NCI-H82 (cell line): ENCODE measurements at places on chromosomes 16 and 17.
A peak's percentile ranks its signal among the peaks of the same experiment; 100 is the strongest.

GRCh38 chr17:12659500-12659899 is 6.2 kb upstream of the MYOCD start:
- DNase-seq, result no peak

DNA sequence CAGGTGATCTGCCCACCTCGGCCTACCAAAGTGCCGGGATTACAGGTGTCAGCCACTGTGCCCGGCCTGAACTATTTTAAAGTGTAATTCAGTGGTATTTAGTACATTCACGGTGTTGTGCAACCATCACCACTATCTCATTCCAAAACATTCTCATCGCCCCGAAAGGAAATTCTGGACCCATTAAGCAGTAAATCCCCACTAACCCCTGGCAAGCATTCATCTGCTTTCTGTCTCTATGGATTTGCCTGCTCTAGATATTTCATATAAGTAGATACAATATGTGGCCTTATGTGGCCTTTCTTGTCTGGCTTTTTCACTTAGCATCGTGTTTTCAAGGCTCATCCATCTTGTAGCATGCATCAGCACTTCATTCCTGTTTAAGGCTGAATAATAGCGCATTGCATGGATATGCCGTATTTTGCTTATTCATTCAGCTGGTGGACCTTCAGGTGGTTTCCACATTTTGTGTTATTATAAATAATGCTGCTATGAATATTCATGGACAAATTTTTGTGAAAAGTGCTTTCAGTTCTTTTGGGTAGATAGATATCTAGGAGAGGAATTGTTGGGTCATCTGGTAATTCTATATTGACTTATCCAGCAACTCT is 8.4 kb upstream of the HERPUD1 start:
- no peak for DNase-seq

DNA sequence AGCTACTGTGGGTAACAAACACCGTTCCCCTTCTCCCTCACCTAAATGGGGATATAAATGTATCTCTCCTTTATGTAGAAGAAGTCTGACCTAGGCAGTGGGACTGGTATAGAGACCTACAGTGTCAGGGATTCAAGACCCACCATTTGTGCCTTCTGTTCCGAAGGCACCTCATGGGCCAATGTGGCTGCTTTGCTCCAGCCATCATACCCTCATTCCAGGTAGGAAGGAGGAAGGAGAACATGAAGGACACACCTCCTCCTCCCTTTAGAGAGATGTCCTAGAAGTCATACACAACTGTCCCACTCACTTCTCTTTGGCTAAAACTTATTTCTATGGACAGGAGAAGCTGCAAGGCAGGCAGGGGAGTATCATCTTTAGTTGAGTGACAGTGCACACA is 8.3 kb upstream of the CRISPLD2 start:
- no peak for DNase-seq

GRCh38 chr17:39751637-39752036 is 13.9 kb downstream of the GRB7 start:
- DNase-seq, result no peak

GRCh38 chr17:4074831-4075495 is 67.9 kb downstream of the ZZEF1 start:
- peak; percentile 60 for DNase-seq

DNA sequence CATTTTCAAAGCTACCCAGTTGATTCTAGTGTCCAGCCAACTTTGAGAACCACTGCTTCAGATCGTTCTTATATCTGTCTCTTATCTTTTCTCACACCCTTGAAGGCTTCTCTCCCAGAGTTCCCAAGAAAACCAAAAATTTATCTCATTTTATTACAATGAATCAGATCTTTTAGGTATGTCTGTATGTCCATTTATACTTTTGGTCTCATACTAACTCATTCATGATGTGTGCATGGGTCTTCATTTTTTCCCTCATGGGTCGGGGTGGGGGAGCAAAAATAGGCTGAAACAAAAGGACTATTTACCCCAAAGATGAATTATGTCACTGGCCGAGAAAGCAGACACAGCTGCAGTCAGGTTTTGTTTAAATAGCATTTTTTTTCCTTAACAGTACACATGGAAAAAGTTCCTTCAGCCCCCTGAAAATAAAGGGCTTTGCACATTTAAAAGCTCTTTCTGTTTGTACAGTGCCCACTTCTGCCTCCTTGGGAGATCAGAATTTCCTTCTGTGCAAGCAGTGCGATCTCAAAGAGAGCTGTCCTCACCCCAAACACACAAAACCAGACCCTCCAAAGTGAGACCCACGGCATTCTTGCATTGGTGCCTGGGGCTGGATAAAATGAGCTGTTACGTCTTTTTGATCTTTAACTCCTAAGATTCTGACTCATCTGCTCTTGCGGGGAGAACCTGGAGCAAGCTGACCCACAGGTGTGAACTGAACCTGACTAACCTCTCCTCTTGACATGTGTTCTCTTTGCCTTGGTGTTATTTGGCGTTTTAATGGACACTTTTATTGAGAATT is 251.2 kb upstream of the ELAC2 start:
- DNase-seq, result no peak

DNA sequence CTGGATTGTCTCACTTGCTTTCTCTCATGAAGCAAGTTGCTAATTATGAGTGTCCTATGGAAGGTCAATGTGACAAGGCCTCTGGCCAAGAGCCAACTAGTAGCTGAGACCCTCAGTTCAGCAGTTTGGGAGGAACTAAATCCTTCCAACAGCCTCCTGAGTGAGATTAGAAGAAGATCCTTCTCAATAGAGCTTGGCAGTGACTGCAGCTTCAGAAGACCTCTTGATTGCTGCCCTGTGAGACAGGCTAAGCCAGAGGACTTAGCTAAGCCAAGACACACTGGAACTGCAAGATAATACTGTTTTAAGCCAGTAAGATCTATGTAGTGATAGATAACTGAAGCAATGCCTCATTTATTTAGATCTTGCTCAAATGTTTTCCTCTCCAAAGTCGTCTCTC is 34.3 kb downstream of the PCTP start:
- no peak for DNase-seq

DNA sequence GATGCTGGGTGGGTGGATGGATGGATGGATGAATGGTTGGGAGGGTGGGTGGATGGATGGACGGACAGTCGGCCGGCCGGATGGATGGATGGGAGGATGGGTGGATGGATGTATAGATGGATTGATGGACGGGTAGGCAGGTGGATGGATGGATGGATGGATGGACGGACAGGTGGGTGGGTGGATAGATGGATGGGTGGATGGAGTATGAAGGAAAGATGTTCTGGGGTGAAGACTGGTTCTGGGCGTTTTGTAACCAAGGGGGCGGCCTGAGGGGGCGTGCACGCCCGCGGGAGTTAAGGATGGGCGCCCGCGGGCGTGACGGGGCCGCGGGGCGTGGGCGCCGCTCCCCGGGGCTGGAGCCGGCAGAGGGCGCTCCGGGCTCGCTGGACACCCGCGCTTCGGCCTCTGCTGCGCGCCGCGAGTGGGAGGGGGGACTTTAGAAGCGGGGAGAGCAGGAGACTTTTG is at the start of gene NECAB2:
Gene NECAB2 (plus strand): TSS at position 407 of the 468 bp plus-strand sequence. CDS start 405 bp downstream, outside the sequence.
- peak; percentile 56 for DNase-seq

DNA sequence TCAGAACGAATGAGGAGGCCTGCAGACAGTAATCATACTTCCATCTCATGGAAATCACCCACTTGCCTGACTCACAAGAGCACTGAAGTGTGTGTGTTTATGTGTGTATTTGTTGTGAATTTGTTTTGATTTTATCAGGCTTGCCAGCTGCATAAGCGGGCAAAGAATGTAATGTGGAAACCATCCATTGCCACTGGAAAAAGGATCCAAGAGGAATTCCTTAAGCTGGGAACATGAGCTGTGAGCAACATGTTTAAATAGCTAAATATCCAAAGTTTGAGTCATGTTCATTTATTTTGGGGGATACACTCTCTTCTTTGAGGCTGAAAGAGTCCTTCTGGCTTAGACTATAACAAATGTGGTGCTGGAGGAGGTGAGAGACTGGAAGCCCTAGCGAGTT is 198.4 kb upstream of the TBX2 start:
- DNase-seq, result no peak

DNA sequence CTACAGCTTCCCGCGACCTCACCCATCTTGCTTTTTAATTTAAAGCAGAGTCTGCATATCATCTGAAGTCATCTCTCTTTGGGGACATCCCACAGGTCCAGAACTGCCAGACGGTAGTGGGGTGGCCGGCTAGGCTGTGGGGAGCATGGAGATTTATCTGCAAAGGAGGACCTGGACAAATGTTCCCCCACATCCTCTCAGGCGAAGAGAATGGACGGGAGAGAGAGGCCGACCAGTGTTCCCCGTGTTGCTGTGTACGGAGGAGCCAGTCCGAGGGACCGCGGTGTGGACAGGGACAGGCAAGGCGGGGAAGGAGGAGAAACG is 665 bp upstream of the MT1M start:
- DNase-seq, result no peak

GRCh38 chr16:3523281-3523680 is 22.5 kb downstream of the CLUAP1 start:
- no peak for DNase-seq

- no peak for DNase-seq
These were observed 59.1 kb downstream of the GRIN2A start for GRCh38 chr16:10123141-10123540.

DNA sequence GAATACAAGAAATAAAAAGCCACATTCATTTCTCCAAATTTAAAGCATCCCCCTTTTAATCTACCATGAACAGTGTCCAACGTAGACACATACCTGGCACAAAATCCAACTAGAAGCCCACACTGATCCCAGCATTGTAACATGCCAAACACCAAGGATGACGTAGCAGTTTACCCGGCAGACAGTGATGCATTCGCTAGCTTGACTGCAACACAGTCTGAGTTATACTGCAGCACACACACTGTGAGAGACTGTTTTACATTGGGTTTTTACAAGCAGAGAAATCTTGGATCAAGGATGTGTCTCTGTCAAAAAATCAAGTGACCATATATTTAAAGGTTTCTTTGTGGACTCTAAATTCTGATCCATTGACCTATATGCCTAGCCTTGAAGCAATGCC is 74.5 kb upstream of the C17orf78 start:
- DNase-seq, result peak; percentile 25

GRCh38 chr16:89402962-89403361 is 87.4 kb downstream of the ANKRD11 start:
- DNase-seq, result no peak

DNA sequence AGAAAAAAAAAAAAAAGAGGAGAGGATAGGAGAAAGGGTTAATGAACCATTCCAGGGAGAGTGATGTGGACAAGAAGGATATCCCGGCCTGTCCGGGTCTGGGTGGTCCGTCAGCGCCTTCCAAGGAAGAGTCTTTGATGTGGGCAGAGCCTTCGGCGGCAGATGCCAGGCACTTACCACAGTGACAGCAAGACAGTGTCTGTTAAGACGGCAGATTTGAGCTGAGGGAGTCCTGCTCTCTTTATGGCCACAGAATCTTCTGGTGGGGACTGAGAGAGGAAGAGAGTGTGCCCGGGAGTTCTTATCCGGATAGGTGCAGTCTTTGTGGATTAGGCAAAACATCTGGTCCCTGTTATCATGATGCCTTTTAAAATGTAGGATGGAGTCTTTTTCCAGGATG is 95.2 kb downstream of the ZDHHC7 start:
- DNase-seq, result peak; percentile 17

DNA sequence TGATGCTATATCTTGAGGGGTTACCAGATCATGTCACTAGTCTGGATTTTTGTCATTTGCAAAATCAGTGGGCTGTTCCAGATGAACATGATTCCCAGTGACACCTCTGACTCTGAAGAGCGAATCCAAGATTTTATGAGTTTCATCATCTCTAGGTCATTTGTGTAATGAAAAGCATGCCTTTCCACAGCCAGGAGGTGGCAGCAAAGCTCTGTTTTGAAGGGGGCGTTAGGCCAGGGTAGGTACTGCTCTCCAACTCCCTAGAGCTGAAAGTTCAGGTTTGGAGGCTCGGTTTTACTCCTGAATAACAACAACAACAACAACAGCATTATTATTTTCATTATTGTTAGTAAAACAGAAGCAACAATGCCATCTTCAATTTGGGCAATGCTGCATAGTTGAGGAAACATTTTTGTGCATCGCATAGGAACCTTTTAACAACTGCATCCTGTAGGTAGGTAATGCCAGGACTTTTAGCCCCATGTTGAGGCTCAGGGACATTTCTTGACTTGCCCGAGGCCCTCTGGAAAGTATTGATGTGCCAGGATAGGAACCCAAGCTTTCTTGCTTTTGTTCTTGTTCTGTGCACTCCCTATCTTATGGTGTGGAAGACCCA is 77.0 kb downstream of the MYH13 start:
- DNase-seq, result peak; percentile 71

DNA sequence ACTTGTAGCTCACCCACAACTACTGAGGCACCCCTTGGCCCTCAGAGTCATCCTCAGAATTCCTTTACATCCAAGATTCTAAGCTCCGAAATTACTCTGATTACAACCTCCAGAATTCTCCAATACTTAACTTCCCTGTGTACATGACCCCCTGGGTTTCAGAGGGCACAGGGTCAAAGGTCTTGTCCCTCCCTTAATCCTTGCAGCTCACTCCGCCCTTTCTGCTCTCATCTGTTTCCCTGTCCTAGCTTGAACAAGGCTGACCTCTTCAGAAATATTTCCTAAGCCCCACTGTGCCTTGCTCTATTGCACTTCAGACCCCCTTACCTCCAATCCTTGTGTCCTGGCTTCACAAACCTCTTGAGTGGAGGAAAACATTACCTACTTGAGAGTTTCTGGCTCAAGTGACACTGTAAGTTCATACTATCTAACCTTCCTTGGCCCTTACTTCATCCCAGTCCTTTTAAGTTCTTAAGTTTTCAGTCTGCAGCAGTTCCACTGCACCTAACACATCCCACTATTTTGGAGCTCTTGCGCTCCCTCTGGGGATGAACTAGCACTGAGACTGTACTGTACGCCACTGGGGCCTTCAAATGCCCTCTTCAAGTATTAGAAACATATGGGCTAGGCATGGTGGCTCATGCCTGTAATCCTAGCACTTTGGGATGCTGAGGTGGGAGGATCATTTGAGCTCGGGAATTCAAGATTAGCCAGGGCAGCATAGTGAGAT is 6.2 kb downstream of the N4BP1 start:
- no peak for DNase-seq

- DNase-seq, result no peak
These were observed 597.4 kb upstream of the CDH5 start for GRCh38 chr16:65769055-65769465.
